ENCODE measurements at places on chromosomes 2 and 18. TPM values are rescaled to one million over a fixed set of nuclear protein-coding genes. Genes with fewer than 3 reads are reported as not detected.

Gene NEU2
- not detected for total RNA-seq

Gene INHBB
- not detected for total RNA-seq

GRCh38 chr2:222518570-222519381, 94.4 kb downstream of the SGPP2 start:
- peak; percentile 62 for DNase-seq

DNA sequence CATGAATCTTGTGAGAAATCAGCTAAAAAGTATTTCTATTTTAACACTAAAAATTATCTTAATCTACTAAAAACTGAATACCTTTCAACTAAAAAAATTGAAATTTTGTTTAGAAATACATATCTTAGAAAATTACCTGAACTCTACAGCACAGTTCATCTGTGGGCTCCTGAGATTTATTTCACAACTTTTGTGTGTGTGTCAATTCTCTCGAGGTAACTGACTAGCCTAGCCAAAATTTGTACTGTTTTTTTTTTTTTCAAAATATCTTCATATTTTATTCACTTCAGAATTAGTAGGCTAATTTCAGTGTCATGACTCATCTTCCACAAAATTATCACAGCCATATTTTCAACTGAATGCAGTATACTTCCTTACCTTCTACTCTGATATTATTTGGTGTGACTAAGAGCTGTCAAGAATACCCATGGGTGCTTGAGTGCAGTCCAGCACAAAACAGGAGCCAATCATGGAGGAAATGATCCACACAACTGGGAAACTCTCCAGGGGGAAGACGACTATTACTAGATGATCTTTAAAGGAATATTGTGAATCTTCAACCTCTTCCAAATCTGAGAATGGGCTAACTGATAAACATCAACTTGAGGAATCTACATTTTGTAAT, 174.6 kb downstream of the ZNF385B start:
- DNase-seq: no peak

GRCh38 chr18:32696376-32696775, 76.4 kb downstream of the KLHL14 start:
- DNase-seq: no peak
